ENCODE measurements at places on chromosomes 2 and 18.

DNA sequence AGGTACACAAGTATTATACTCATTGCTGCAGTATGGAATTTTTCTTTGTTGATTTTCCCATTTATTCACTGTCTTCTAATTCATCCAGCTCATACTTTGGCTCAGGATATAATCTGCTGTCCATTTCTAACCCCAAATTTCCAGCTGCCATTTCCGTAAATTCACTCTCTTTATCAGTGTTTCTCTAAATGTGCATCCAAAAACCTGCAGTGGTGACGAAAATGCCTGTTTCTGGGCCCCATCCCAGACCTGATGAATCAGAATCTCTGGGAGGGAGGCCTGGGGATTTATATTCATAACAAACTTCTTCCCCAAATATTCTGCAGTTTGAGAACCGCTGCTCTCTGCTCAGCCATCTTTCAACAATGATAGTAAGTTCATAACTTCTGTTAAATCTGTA is 86.6 kb downstream of the VWC2L start:
- no peak for DNase-seq

DNA sequence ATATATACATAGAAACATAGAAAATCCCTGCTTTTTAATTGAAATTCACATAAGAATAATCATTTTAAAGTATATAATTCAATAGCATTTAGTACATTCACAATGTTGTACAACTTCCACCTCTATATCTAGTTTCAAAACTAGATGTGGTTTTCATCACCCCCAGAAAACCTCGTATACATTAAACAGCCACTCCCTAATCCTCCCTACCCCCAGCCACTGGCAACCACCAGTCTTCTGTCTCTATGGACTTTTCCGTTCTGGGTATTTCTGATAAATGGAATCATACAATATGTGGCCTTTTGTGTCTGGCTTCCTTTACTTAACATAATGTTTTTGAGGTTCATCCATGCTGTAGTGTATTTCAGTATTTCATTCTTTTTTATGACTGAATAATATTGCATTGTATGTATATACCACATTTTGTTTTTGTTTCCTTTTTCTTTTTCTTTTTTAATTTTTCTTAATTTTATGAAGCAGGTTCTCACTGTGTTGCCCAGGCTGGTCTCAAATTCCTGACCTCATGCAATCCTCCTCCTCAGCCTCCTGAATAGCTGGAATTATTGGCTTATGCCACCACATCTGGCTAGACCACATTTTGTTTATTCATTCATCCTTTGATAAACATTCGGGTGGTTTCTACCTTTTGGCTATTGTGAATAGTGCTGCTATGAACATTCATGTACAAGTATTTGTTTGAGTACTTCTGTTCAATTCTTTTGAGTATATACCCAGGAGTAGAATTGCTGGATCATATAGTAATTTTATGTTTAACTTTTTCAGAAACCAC is 50.6 kb upstream of the RNF152 start:
- no peak for DNase-seq

GRCh38 chr2:7674606-7675005 is 757.4 kb downstream of the RNF144A start:
- DNase-seq: no peak

DNA sequence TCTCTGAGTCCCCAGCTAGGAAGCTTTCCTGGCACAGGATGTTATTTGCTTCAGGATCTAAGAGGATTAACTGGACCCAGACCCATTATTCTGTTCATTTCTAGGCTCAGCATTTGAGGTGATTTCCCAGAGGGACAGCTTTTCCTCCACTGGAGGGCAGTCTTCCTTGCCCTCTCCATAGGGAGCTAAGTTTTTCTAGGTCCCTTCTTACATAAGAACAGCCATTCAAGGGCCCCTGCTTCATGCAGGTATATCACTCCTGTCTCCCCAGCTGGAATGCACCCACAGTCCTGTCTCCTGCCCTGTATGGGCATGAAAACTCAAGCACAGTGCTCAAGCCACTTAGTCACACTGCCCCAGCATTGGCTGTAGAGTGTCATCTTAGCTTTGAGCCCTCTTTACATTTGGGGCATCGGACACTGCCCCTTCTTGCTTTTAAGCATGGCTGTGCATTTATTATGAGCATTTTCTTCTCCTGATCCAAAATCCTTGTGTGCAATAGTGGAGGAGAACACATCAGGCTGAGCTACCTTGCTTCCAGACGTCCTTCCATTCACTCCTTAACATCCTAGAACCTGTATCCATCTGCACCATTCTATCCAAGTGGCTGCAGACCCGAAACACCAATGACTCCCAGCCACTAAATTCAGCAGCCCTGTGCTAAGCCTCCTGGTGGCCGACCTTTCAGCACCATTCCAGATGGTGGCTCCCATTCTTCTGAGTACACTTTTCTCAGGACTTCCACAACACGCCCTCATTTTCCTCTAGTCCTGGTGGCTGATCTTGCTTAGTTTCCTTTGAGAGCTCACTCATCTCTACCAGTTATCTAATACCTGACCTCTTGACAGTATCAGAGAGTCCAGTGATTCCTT is 80.0 kb downstream of the COPS8 start:
- DNase-seq: no peak

DNA sequence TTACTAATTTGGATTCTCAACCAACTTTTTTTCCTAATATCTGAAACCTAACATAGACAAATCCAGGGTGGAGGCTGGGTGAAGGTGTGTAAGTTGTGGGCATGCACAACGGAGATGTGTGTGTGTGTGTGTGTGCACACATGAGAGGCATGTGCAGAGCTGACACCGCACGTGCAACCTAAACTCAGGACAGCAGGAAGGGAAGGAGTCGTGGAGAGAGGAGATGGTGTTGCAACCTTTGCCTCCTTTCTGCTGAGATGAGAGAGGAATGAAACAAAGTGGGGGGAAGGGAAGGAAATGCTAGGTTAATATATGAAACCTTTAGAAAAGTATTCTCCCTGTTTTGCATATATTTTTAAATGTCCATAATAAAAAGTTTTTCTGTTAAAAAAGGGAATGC is 64.7 kb downstream of the KCTD1 start:
- no peak for DNase-seq

GRCh38 chr2:98122524-98122923 is 35.6 kb downstream of the VWA3B start:
- no peak for DNase-seq

Data from AG09319 (cell line).